ENCODE measurements at places on chromosomes 16 and 17.

GRCh38 chr17:56230660-56231059 is 77.4 kb downstream of the ANKFN1 start:
- DNase-seq = peak; percentile 42

DNA sequence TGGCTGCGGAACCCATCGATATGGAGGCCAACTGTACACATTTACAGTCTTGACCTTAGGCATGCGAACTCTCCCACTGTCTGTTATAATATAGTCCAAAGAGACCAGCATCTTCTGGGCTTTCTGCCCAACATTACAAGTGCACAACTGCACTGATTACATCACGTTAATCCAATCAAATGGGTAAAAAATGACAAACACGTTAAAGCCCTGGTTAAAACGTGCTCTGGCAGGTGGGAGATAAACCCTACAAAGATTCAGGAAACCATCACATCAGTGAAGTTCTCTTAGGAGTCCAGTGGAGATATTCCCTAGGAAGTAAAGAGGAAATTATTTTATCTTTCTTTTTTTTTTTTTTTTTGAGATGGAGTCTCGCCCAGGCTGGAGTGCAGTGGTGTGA is 23.7 kb upstream of the XYLT2 start:
- no peak for DNase-seq

DNA sequence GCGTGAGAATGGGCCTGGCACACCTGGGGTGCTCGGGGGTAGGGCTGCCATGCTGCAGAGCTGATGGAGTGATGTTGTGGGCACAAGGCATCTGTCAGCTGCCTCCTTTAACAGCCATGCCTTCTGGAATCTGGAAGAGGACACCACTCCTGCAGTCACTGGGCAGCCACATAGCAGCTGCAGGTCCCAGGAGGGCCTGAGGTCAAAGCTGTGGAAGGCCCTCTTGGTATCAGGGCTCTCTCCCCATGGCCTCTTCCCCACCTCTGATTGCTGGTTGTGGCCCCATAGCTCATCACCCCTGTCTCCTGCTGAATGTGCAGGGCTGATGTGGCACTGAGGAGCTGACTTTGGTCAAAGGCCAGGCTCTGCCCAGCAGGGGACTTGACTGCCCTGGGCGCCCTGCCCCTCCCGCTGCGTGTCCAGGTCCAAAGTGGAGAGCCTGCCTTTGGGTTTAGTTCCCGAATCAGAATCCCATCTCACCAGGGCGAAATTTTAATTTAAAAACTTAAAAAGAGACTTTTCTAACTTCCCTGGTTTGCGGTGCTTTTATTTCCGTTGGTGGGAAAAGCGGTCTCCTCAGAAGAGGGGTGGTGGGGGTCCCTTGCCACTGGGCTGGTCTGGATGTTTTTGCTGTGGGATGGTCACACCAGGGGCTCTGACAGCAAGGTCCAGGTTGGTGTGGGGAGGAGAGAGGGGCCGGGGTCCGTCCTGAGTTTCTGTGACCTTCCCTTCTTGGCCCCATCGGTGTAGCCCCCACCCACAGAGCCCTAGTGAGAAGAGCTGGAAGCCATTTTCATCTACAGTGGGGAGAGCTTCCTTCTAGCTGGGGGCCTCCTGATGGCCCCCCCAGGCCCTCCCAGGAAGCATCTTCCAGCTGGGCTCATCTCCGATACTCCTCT is 5.9 kb downstream of the UBALD2 start:
- no peak for DNase-seq

- DNase-seq = no peak
Measured at GRCh38 chr17:72162569-72162968, 41.7 kb downstream of the SOX9 start.

DNA sequence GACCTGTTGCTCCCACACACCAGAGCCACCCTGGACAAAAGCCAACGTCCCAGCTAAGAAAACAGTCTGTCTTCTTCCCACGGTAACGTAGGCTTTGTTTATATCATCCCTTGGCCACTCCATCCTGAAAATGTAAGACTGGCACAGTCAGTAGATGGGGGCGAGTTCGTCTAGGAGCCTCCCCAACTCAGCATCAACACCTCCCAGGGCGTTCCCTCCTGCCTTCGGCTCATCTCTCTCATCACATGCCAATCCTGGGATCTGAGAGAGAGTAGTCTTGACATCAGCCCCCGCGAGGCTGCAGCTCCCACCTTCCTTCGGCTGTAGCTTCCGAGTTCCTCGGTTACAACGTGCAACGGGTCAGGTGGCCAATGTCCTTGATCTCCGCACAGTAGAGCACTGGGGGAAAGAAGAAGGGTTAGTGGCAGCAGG is 894 bp downstream of the RNF227 start:
- DNase-seq = peak; percentile 11

DNA sequence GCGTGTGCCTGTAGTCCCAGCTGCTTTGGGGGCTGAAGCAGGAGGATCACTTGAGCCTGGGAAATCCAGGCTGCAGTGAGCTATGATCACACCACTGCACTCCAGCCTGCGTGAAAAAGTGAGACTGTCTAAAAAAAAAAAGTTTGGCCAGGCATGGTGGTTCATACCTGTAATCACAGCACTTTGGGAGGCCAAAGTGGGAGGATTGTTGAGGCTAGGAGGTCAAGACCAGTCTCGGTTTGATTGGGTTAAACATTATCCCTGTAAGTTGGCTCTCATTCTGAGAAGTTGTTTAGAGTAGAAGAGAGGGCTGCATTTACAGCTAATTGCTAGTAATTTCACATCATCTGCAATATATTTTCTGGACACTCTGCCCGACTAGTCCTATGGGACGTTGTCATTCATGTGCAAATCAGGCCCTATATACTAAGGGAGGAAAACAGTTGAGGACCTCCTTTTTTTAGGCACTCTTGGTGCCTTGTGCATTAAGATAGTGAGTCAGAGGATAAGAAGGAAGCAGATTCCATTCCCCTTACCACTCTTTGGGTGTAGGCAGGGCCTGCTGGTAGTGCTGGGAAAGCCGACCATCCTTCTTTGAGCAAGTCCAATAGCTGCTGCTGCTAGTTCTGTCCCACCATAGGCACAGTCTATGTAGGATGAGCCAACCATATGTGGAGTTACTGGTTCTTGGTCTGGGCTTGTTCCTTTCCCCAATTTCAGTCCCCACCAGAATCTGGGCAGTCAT is 18.7 kb downstream of the HMOX2 start:
- DNase-seq = no peak

DNA sequence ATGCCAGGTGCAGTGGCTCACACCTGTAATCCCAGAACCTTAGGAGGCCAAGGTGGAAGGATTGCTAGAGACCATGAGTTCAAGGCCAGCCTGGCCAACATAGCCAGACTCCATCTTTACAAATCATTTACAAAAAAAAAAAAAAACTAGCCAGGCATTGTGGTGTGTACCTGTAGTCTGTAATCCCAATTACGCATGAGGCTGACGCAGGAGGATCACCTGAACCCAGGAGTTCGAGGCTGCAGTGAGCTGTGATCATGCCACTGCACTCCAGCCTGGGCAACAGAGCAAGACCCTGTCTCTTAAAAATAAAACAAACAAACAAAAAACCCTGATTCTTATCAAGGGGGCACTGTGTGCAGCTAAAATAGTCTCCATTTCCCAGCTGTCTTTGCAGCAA is 16.8 kb upstream of the HAP1 start:
- no peak for DNase-seq
